ENCODE measurements at places on chromosomes 2 and 18.
A peak's percentile ranks its signal among the peaks of the same experiment; 100 is the strongest.

DNA sequence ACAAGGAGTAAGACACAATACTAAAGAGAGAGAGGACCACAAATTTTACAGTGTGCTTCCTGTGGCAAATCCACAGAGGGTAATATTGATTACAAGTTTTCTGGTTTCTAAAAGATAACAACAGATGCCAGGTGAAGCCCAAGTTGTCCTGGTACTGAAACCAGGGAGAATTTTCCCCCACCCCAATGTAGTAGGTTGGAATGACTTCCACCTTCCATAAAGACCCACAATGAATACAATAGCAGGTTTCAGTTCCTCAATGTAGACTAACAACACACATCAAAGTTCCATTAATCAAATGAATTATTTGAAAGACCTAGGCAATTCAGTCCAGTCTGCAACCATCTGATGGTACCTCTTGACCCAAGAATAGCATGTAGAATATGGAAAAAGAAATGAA lies 44.0 kb upstream of the TMEM247 start:
- no peak for DNase-seq

GRCh38 chr2:23926290-23926749 lies 603 bp downstream of the ATAD2B start:
- DNase-seq: no peak

DNA sequence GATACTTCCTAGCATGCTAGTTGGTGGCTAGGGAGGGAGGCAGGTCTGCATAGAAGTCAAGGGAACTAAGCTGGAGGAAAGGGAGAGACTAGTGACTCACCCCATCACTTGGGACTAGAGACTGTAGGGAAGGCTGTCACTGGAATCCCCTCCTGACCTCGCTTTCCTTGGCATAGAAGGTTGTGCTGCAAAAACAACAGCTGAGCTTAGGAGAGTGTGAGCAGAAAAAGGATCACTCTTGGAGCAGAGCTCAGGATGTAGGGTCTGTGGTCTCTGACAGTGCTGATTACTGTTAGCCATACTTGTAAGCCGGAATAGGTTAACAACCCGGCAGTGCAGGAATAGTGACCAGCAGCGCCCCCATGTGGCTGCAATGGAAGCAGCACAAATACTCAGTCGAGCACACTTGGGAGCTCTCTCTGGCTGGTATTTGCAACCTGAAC lies 66.9 kb upstream of the SMAD2 start:
- no peak for DNase-seq

GRCh38 chr2:99431587-99432275 lies 58.1 kb downstream of the REV1 start:
- DNase-seq: no peak

GRCh38 chr18:50135903-50136302 lies 59.0 kb downstream of the MYO5B start:
- no peak for DNase-seq

DNA sequence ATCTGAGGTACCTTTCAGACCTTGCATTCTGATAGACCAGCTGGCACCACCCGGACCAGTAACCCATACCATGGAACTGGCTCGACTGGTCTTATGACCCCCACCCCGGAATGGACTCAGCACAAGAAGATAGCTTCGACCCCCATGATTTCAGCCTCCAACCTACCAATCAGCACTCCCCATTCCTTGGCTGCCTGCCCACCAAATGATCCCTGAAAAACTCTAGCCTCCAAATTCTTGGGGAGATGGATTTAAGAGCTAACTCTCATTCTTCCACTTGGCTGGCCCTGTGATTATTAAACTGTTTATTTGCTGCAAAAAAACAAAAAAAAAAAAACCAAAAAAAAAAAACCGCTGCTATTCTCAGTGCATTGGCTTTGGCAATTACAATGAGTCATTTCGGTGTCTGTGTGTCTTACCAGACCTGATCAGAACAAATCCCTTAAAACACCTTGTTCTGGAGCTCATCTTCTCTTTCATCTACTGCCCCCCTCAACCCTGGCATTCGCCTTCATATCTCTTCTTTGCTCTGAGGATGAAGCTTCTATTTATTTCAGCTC lies 60.1 kb upstream of the KIF5C start:
- no peak for DNase-seq

- DNase-seq: no peak
Measured at GRCh38 chr2:209499069-209499468, 75.2 kb downstream of the MAP2 start.

DNA sequence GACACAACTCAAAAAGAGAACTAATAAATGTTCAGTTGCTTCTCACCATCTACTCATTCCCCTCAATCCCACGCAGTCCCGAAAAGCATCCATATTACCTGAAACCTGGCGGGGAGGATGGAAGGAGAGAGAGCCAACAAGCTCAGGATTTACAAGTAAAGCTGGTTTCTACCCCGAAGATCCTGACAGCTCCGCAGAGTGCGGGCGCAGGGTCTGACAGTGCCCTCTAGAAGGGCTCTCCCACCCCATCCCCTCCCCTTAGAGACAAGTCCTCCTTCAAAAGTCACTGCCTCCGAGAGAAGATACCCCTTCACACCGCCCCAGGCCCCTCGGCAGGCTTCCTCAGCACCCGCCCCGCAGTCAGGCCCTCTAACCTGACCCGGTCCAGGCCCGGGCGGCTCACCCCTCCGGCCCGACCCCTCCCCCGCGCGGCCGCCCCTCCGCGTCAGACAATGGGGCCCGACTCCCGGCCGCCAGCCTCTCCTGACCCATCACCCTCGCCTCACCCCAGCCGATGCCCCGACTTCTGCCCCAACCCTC lies 550 bp downstream of the RAB1A start:
- DNase-seq: peak; percentile 6

DNA sequence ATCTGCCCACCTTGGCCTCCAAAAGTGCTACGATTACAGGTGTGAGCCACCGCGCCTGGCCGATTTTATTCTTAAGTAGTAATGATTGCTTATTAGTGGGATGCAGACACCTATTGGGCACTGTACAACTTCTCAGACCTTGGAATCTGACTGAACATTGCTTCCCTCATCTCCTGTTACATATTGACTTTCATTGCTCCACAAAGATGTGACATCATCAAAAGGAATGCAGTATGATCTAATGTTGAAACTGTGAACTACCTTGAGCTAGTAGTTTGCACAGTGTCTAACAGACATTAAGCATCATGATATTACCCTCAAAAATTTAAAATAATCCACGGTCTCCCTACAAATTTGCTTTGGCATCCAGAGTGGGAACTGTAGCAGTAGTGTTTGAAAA lies 109.8 kb upstream of the SIX2 start:
- DNase-seq: no peak

- DNase-seq: no peak
Measured at GRCh38 chr2:187360286-187360685, 87.8 kb downstream of the CALCRL start.

GRCh38 chr2:147808520-147808919 lies 36.3 kb upstream of the ACVR2A start:
- no peak for DNase-seq

DNA sequence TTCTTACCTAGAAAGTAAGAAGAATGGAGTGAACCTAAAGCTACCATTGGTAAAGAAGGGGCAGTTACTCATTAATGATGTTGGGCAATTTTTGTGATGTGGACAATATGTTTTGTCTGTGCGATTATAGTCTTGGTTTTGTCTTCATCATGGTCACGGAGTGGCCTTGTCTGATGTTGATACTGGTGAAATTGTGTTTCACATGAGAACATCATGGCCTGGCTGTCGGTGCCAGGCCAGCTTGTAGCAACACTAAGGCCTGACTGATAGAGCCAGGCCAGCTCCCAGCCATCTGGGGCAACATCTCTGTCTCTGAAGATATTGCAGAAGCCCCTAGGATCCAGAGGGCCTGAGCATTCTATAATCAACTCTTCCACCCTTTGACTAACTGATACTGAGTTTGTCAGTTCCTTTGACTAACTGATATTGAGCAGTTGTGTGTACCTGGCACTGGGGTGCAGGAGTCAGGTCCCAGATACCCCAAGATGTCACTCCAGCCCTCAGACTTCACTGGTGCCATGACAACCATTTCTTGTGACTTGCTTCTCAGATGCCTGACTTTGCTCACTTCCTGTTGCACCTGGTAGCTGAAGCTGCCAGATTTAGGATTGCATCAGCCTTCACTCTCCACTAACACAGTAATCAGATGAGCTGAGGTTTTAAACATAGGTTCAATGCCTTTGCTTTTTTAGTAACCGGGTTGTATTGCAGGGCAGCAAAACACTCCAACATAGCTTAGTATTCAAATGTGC lies 62.5 kb downstream of the RPIA start:
- no peak for DNase-seq

DNA sequence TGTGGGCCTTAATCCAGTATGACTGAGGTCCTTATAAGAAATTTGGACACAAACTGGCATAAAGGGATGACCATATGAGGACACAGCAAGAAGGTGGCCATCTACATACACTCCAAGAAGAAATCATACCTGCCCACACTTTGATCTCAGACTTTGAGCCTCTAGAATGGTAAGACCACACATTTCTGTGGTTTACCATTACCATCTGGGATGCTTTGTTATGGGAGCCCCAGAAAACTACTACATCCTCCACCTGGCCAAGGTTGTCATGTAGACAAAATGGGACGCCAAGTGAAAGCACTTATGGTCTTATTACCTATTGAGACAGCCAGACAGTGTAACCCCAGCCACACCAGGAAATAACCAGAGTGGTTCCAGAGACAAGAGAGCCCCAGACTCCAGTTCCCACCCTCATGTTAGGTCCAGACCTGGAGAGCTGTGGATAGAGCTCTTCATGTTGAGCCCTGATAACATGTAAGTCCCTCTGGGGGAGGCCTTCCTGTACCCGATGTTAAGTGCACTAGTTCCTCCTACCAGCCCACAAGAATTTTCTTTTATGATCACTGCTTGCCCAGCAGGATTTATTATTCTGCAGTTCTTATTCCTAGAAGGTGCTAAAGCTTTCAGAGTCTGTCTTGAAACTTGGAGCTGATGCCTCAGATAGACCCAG lies 4.6 kb upstream of the ADD2 start:
- DNase-seq: no peak

GRCh38 chr2:219537657-219538488 lies 5.7 kb downstream of the CHPF start:
- no peak for DNase-seq

DNA sequence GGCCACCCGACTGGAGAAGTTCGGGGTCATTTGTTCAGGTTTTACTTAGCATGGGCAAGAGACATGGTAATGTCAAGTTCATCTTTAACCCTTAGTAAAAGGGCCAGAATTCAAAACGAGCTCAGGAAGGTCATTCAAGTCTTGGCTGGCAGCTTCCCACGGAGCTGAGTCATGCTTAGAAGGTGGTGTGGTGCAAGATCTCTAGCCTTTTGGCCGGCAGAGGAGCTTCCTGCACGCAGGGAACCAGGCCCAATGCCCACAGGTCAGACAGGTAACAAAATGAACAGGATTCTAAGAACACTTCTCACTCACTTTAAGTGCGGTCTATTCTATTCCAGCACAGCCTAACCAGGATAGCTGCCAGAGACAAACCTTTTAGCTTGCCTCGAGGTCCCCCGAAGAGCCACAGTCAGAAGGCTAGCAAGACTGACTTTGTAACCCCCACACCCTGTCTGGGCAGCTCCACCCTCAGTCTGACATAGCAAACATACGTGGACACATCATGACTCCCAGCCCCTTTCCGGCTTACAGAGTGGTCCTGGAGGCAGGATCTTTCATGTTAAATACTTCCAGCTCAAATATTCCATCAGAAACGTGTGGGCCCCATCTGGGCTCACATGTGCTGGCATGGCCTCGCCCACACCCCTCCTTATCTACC lies 292.7 kb downstream of the BCL11A start:
- DNase-seq: no peak

- no peak for DNase-seq
Measured at GRCh38 chr18:56315363-56315762, 323.0 kb downstream of the TXNL1 start.
